ENCODE measurements at places on chromosomes 4 and X. TPM values are rescaled to one million over a fixed set of nuclear protein-coding genes. Genes with fewer than 3 reads are reported as not detected.

The CRLF2 gene
- not detected for polyA plus RNA-seq

The SEPTIN11 gene
- 61.3 TPM for polyA plus RNA-seq

The SLC10A4 gene
- 16.7 TPM for polyA plus RNA-seq

The CDKL2 gene
- polyA plus RNA-seq, result 25.7 TPM

The HCCS gene
- 17.6 TPM for polyA plus RNA-seq

The WNK3 gene
- 32.8 TPM for polyA plus RNA-seq

The OPRPN gene
- not detected for polyA plus RNA-seq

All from neural cell (in vitro differentiated cells).